ENCODE measurements at places on chromosomes 7 and 10.

DNA sequence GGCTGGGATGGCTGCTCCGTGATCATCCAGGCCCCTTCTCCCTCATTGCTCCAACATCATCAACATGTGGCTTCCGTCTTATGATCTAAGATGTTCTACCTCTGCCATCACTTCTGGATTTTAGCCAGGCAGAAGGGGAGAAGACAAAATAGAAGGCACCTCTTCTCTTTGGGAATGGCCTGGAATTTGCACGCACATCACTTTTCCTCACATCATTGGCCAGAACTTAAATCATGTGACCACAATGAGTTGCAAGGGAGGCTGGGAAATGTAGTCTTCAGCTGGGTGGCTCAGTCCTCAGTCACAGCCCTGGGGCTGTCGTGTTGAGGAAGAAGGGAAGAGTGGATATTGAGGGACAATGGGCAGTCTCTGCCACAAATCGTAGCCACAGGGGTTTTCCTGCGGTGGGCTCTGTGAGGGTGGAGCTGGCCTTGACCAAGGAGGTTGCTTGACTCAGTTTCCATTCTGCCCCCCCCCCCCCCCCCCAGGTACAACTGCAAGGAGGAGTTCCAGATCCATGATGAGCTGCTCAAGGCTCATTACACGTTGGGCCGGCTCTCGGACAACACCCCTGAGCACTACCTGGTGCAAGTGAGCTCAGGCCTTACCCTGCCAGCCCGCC, 50.3 kb downstream of the PALD1 start:
- no peak for DNase-seq

DNA sequence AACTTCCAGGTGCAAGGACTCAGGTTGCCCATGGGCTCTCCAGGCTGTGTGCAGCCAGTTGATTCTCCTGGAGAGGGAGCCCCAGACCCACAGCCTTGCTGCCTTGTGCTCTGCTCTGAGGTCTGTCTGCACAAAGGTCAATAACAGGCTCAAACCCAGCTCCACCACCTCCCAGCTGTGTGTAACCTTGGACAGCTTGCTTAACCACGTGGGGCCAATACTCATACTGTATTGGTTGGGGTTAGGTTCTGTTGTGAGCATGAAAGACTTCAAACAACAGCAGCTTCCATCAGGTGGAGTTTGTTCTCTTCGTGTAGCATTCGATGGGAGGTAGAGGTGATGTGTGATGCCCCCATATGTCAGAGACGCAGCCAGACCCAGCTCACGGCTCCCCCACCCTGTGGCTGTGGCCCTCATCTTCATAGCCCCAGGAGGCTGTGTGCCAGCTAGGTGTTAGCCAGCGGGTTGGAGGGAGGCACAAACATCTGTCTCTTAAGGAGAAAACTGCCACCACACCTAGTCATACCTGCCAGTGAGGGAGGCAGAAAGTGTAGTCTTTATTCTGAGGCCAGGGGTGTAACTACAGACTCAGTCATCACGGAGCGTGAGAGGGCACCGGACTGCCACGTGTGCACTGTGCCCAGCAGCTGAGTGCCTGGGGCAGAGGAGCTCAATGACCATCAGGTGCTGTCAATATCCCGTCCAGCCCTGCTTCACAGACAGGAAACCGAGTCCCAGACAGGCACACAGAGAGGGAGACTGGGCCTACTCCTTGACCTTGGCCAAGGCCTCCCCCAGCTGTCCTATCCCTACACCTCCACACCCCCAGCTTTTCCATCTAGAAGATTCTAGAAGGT, 8.1 kb upstream of the POLD2 start:
- no peak for DNase-seq

- DNase-seq: no peak
Observed at GRCh38 chr7:22468609-22469008, 31.4 kb downstream of the STEAP1B start.

DNA sequence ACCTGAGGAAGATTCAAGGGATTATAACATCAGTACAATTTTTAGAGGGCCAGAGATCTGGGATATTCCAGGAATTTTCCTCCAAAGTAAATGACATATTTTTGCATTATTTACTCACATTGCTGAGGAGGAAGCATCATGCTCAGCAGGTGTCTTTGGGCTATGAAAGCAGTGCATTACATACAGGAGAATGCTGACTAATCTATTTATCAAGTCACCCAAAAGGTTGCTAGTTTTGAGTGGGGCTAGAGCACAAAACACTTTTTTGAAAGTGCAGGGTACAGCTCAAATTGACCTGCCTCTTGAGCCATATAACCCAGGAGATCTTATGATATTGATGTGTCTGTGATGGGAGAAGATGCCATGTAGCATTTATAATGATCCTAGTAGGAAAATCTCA, 603.1 kb downstream of the POM121L12 start:
- no peak for DNase-seq

DNA sequence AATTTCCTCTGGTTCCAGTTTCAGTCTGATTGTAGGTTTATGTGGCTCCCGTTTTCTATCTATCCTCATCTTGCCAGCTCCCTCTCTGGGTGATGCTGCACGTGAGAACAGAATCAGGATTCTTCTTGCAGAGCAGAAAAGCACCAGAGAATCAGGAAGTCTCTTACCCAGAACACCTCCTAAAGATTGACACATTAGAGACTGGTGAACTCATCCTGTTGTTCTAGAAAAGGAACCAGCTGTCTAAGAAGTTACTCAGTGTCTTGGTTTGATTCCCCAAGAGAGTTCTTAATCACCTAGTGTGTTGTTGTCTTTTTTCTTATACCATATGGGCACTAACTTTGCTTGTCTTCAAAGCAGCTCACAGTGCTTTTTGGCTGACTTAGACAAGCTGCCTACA, 152.4 kb downstream of the DGKI start:
- DNase-seq: no peak

GRCh38 chr7:14999331-14999730, 96.8 kb upstream of the DGKB start:
- no peak for DNase-seq

- DNase-seq: no peak
Observed at GRCh38 chr10:29140151-29140550, 148.7 kb upstream of the LYZL1 start.

DNA sequence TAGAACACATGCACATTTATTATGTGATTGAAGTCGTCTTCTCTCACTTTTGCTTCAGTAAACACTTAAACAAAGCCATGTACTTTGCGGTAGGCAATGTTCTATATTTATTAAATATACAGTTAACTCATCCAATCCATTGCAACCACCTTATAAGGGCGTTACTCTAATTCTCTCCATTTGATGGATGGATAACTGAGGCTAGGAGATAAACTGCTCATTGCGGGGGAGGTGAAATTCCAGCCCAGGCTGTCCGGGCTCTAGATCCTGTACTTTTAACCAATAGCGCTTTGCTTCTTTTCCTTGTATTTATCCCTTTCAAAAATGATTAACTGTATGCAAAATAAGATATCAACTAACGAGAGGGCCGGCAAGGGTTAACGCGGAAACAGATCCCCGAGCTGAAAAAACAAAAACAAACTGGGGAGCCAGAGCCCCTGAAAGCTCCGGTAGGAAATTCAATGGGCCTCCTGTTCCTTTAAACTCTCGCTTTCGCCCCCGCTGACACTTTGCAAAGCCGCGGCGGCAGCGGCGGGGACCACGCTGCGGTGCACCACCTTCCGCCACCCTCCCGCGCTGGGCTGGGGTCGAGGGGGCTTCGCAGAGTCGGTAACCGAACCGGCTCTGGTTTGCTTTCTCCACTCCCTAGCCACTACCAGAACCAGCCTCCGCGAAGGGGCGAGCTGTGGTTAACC, 1.0 kb upstream of the PLXDC2 start:
- DNase-seq: no peak

- DNase-seq: no peak
Observed at GRCh38 chr10:16964576-16965343, 147.5 kb upstream of the RSU1 start.

- no peak for DNase-seq
Observed at GRCh38 chr10:132533571-132534260, 3.9 kb upstream of the INPP5A start.

- no peak for DNase-seq
Observed at GRCh38 chr10:74008212-74008731, 10.4 kb downstream of the VCL start.

- no peak for DNase-seq
Observed at GRCh38 chr7:151205730-151206129, 4.6 kb downstream of the H2BK1 start.

DNA sequence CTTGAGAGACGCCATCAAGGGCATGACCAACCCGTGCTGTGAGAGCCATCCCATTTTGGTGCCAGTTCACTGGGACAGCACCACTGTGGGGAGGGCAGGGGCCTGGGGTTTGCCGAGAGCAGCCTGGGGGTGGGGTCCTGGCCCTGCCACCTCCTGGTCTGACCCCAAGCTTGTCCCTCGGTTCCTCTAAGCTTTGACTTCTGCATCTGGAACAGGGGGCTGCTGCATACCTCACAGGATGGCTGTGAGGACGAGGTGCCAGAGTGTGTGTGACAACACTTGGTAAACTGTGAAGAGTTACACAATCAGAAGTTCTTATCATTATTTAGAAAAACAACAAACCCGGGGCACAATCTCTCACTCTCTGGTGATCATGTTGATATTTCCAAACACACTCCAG, 89.9 kb downstream of the CRTAC1 start:
- no peak for DNase-seq

GRCh38 chr10:132746801-132747625, 38.9 kb downstream of the NKX6-2 start:
- DNase-seq: peak; percentile 8

GRCh38 chr10:132630156-132630555, 92.6 kb downstream of the INPP5A start:
- DNase-seq: no peak

DNA sequence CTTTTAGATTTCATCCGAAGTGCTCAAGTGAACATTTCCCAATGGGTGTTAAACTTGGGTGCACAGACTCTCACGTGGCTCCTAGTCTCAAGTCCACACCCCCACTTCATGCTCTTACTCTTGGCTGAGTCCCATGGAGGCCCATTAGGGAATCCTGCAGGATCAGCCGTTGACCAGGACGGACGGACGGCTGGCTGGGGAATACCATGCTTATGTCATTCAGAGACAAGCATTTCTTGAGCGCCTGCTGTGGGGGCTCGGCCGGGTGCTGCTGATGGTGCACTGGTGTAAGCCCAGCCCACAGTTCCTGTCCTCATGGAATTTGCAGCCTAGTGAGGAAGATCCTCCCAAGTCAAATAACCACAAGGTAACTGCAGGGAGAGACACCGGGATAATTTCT, 44.7 kb downstream of the PITRM1 start:
- DNase-seq: no peak

- DNase-seq: no peak
Observed at GRCh38 chr10:32123021-32123420, 66.8 kb upstream of the KIF5B start.

DNA sequence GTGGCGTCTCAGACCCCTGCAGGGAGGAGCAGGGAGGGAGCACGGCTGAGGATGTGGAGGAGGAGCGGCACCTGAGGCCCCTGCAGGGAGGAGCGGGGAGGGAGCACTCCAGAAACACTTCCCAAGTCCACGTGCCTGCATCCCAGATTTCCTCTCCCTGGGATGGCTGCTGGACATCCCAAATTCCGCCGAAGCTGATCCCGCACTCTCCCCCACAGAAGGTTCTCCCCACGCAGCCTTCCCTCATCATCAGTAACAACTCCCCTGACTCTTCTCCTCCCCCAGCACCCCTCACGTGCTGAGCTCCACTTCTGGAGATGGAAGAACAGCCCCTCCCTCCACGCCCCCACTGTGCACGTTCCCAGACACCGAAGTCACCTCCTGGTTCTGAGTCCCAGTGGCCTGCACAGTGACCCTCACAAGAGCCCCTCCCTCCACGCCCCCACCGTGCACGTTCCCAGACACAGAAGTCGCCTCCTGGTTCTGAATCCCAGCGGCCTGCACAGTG, 17.8 kb upstream of the FOXL3 start:
- no peak for DNase-seq

- DNase-seq: no peak
Observed at GRCh38 chr7:36905841-36906240, 181.5 kb upstream of the AOAH start.

DNA sequence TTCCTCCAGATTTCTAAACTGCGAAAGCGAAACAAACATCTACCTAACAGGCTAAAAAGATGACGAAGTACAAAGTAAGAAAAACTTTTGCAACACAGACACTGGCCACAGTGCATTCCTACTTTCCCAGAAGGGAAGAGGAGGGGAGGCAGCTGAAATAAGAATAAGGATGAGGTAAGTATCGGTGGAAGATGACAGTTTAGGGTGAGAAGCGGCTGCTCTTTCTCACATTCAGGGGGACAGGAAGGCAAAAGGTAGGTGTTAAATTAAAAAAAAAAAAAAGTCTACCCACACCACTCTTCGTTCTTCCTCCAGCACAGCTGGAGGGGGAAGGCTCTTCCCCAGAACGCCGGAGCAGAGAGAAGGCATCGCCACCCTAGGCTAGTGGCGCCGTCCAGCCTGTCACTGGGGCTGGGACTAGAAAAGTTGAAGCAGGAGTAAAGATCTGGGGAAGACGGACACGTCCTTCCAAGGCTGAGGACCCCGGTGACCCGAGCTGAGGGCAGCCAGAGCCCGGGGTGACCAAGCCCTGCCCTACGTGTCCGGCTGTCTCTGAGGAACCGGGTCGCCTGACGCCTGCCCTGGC, 846 bp downstream of the DNAJC1 start:
- DNase-seq: no peak

- DNase-seq: no peak
Observed at GRCh38 chr10:131656009-131656408, 244.8 kb upstream of the PPP2R2D start.

GRCh38 chr10:116888380-116889055, 39.2 kb downstream of the ENO4 start:
- no peak for DNase-seq

DNA sequence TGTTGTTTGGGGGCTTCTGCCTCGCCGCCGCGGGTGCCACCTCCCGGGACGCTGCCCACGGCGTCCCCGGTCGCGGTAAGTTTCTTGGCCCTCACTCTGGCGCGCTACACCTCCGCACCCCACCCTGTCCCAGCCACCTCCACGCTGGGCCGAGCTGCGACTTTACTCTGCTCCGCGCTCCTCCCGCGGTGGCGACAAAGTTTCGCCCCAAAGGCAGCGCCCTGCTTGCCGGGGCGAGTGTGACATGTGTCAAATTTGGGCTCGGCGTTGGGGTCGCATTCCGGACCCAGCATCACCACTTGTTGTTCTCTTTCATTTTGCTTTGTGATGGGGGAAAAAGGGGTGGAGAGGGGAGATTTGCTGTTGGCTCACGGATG, 167.7 kb upstream of the PPP1R3A start:
- DNase-seq: no peak

DNA sequence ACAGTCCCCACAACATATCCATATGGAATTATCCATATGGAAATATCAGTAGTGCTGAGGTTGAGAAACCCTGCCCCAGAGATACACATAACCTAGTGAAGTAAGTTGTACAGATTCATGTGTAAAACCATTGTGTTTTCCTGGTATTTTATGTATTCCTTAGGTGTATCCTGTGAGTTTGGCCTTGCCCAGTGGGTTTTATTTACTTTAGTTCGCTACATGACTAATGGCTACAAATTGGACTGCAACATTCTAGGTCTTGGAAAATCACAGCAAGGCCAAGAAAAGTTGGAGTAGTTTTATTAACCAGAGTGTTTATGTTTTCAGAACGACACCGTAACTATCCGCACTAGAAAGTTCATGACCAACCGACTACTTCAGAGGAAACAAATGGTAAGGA, 1.4 kb downstream of the RPS24 start:
- DNase-seq: no peak
